Airway epithelial cell (primary cell): ENCODE measurements at places on chromosomes 5 and 9. TPM values are rescaled to one million over a fixed set of nuclear protein-coding genes. Genes with fewer than 3 reads are reported as not detected.

Gene FGF10
- total RNA-seq, result not detected in 2 replicates

Gene NUDT12
- 11.2 and 13.8 TPM in 2 replicates for total RNA-seq

Gene IL5
- total RNA-seq, result not detected in 2 replicates

Gene CACFD1
- total RNA-seq, result 5.7 and 8.6 TPM in 2 replicates

Gene CDKN2B
- total RNA-seq, result 46.7 and 64.8 TPM in 2 replicates

Gene BTF3
- 667 and 682 TPM in 2 replicates for total RNA-seq

Gene GPR150
- 0.65 TPM in 1 of 2 replicates, not detected in the other for total RNA-seq

Gene NR5A1
- total RNA-seq, result not detected in 2 replicates

Gene FBXO4
- total RNA-seq, result 5.2 and 6.6 TPM in 2 replicates

Gene AQP7
- not detected in 2 replicates for total RNA-seq

Gene AIF1L
- 2.8 and 3.7 TPM in 2 replicates for total RNA-seq
